ENCODE measurements at places on chromosomes 5 and 9. TPM values are rescaled to one million over a fixed set of nuclear protein-coding genes. Genes with fewer than 3 reads are reported as not detected.

Gene PLCXD3
- total RNA-seq = not detected

Gene N4BP3
- total RNA-seq = 0.03 TPM

Gene STXBP1
- 15.5 TPM for total RNA-seq

Gene FKBP15
- total RNA-seq = 16.3 TPM

Gene TMEM171
- total RNA-seq = 3.5 TPM

Gene GABRA1
- not detected for total RNA-seq

Gene BRD9
- 66.9 TPM for total RNA-seq

Gene PDE4D
- total RNA-seq = 48.9 TPM

Gene SLC6A3
- total RNA-seq = not detected

Gene CEL
- not detected for total RNA-seq

Gene GEMIN5
- 19.3 TPM for total RNA-seq

Gene MYO10
- 15.8 TPM for total RNA-seq

Gene GFI1B
- not detected for total RNA-seq

Gene ANKRD33B
- 11.8 TPM for total RNA-seq

Gene SLC36A3
- total RNA-seq = not detected

Gene TAF11L3
- not detected for total RNA-seq

Gene ACTL7A
- total RNA-seq = not detected

Gene VLDLR
- total RNA-seq = 4.6 TPM

Gene RGMB
- 41.3 TPM for total RNA-seq

Gene MARCHF3
- total RNA-seq = 0.27 TPM

Gene C5orf52
- not detected for total RNA-seq

Gene JAKMIP2
- 2.6 TPM for total RNA-seq

Gene ABLIM3
- 3.5 TPM for total RNA-seq

Gene ZNF454
- total RNA-seq = 1.4 TPM

Gene SLCO6A1
- total RNA-seq = not detected

Gene PLPP6
- 11.3 TPM for total RNA-seq

Gene ADAMTS19
- 0.13 TPM for total RNA-seq

Gene ALAD
- total RNA-seq = 16.2 TPM

Gene ARHGEF37
- total RNA-seq = 1.8 TPM

Gene GADD45G
- not detected for total RNA-seq

Gene TGFBI
- 173 TPM for total RNA-seq

Gene PROB1
- 0.79 TPM for total RNA-seq

Gene PPIC
- total RNA-seq = 14.8 TPM

Gene LCN10
- total RNA-seq = 0.15 TPM

Gene SHOC1
- 0.08 TPM for total RNA-seq

Gene RBM27
- 16.4 TPM for total RNA-seq

Gene IRGM
- total RNA-seq = not detected

Gene PCDHB7
- total RNA-seq = 6.7 TPM
